ENCODE measurements at places on chromosomes 2 and 18.

GRCh38 chr2:233705911-233706506, 6.7 kb upstream of the UGT1A5 start:
- DNase-seq = no peak

GRCh38 chr2:215920244-215921100, 92.9 kb downstream of the MREG start:
- DNase-seq = peak; percentile 28

DNA sequence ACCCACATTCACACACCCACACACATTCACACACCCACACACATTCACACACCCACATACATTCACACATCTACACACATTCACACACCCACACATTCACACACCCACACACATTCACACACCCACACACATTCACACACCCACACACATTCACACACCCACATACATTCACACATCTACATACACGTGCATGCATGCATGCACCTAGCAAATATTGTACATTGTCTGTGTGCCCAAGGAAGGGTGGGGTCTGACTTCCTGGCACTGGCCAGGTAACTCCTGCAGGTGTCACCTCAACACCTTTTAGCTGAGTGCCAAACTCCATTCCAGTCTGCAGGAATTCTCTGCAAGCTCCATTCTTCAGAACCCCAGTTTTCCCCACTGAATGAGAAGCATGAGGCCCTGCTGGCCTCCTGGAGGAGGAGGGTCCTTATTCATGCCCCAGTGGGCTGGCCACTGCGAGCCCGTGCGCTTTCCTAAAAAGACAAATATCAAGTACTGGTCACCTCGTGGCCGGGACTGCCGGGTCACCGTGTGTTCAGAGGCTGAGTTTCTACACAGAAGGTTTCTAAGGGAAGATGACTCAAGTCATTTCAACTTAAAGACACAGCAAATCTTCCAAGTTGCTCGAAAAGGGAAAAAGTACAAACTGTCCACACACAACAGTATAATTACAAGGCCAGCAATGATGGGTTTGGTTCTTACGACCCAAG, 131.5 kb downstream of the HDAC4 start:
- DNase-seq = no peak

GRCh38 chr2:17426743-17427142, 91.5 kb downstream of the RAD51AP2 start:
- DNase-seq = no peak

All from central memory CD4-positive, alpha-beta T cell (primary cell).